A549 treated with Hydrocortisone at 1 μM for 4 hours (cell line): ENCODE measurements at places on chromosomes 4 and X. TPM values are rescaled to one million over a fixed set of nuclear protein-coding genes. Genes with fewer than 3 reads are reported as not detected.

The AKAP4 gene
- total RNA-seq: 0.10 TPM in 1 of 5 replicates, not detected in the others

The QRFPR gene
- total RNA-seq: not detected in 5 replicates

The JCHAIN gene
- total RNA-seq: 0.20 to 0.33 TPM (median 0.20 TPM) in 4 of 5 replicates, not detected in the other

The SULT1E1 gene
- total RNA-seq: not detected in 5 replicates

The FOXR2 gene
- not detected in 5 replicates for total RNA-seq

The TCEAL2 gene
- not detected in 5 replicates for total RNA-seq

The SUPT20HL2 gene
- not detected in 5 replicates for total RNA-seq

The FGFR3 gene
- total RNA-seq: 1.6 to 2.4 TPM (median 2.0 TPM) in 5 replicates

The MTMR8 gene
- total RNA-seq: 0.33 to 0.85 TPM (median 0.53 TPM) in 5 replicates

The NLRP2B gene
- not detected in 5 replicates for total RNA-seq

The TMEM150C gene
- total RNA-seq: 0.59 to 1.2 TPM (median 0.95 TPM) in 5 replicates

The SOWAHB gene
- 0.05 to 0.07 TPM (median 0.05 TPM) in 3 of 5 replicates, not detected in the others for total RNA-seq

The TMEM271 gene
- not detected in 5 replicates for total RNA-seq

The TMA16 gene
- 19.4 to 32.7 TPM (median 23.7 TPM) in 5 replicates for total RNA-seq

The CXCL8 gene
- total RNA-seq: 5.3 to 10.4 TPM (median 9.5 TPM) in 5 replicates

The IL13RA1 gene
- 50.4 to 72.0 TPM (median 61.1 TPM) in 5 replicates for total RNA-seq

The PPP1R3F gene
- total RNA-seq: 1.9 to 3.0 TPM (median 2.7 TPM) in 5 replicates

The SPANXC gene
- 0.40 to 0.76 TPM (median 0.74 TPM) in 4 of 5 replicates, not detected in the other for total RNA-seq

The DOCK11 gene
- total RNA-seq: 6.3 to 8.5 TPM (median 7.0 TPM) in 5 replicates

The PASD1 gene
- not detected in 5 replicates for total RNA-seq

The DYNLT3 gene
- total RNA-seq: 13.5 to 21.3 TPM (median 14.7 TPM) in 5 replicates

The ATP8A1 gene
- 0.02 to 0.10 TPM (median 0.08 TPM) in 5 replicates for total RNA-seq
